ENCODE measurements at places on chromosomes 3 and 15. TPM values are rescaled to one million over a fixed set of nuclear protein-coding genes. Genes with fewer than 3 reads are reported as not detected.

DNA sequence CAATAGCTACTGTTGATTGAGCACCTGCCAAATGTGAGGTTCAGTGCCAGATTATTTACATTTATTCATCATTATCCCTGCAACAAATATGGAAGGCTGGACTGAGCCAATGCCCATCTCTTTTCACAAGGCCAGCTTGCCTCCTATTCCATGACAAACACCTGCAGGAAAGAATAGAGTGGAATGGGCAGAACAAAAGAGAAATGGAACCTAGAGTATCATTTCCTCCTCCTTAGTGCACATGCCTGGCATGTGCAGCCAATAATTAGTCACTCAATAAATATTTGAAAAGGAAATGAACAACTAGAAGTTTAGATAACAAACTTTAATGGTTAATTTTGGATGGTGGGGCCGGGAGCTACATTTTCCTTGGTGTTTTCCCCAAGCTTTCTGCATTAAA, 61.4 kb upstream of the MYRIP start:
- no peaks in the 10 kb centered on the region for H3K27me3 ChIP-seq
- H3K27ac ChIP-seq = no peak overlapping the region
- no peak overlapping the region for H3K4me3 ChIP-seq
- no peaks in the 10 kb centered on the region for H3K36me3 ChIP-seq

DNA sequence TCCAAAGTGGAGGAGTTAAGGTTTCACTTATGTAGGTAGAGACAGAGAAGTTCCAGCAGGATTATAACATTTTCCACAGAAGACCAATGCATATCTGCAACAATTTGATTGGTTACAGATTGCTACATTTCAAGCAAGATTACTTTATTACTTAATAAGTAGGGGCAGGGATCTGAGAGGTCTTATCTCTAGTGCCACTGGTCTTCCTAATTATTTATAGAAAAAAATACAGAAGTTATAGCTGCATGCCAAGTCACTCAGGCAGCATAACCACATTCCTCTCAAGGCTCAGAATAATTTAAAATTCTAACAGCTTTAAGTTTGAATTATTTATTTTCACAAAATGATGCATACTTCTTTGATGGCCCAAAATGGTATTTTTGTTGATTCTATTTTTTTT, 30.5 kb downstream of the RAD54L2 start:
- peaks cover 5% of the 10 kb centered on the region for H3K36me3 ChIP-seq
- no peak overlapping the region for H3K27ac ChIP-seq
- H3K4me3 ChIP-seq = no peak overlapping the region
- no peak for DNase-seq

- H3K27ac ChIP-seq = no peak overlapping the region
- DNase-seq = no peak
- H3K27me3 ChIP-seq = no peaks in the 10 kb centered on the region
Observed at GRCh38 chr3:102114264-102114979, 265.1 kb downstream of the NFKBIZ start.

DNA sequence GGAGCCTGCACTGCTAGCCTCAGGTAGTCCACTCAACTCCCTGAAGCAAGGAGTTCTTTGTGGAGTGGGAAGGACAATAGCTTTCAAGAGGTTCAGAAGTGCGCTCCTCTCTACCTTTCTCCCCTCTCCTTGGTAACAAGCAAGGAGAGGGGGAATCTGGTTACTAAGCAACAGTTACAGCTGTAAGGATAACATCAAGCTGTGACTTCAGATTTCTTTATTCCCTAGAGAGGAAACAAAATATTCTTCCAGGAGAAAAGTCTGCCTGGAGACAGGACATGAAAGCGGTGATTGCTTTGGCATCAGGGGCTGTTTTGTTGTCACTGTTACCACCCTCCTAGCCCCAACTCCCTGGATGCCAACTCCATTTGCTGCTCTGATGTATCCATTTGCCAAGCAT, 70.4 kb downstream of the TRANK1 start:
- no peak overlapping the region for H3K27ac ChIP-seq
- no peak for DNase-seq
- no peaks in the 10 kb centered on the region for H3K27me3 ChIP-seq
- no peaks in the 10 kb centered on the region for H3K36me3 ChIP-seq

DNA sequence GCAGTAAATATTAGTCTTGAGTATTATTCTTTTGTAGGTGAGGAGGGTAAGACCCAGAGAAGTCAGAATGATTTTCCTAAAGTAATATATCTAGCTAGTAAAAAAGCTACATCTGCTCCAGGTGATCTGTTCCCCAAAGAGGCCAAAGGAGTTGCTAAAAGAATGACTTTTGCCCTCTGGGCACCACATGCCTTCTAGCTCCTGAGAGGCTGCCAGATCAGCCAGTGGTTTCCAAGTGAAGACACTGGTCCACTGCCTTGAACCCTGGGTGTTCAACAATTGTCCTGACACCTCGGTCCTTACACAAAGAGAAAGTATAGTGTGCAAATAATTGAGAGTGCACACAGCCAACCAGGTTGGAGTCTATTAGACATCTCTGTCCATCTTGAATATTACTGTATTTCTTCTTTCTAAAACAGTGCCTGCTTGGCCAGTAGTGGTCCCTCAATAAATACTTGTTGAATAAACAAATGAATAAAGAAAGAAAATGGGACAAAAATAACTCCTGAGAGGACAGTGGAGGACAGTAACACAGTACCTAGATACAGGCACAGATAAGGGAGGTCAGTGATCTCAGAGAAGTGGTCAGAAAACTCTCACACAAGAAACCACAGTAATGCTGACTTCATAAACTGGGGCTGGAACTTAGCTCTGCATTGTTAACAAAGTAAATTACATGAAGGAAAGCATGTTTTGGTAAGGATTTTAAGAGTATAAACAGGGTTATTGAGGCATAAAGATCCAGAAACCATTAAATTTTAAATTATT, 56.6 kb upstream of the CSTA start:
- H3K27ac ChIP-seq = no peak overlapping the region
- H3K4me1 ChIP-seq = no peaks in the 10 kb centered on the region
- no peak for DNase-seq
- no peak overlapping the region for H3K4me3 ChIP-seq
- peaks cover 15% of the 10 kb centered on the region for H3K27me3 ChIP-seq

- H3K27ac ChIP-seq = no peak overlapping the region
- no peaks in the 10 kb centered on the region for H3K27me3 ChIP-seq
- no peak overlapping the region for H3K4me3 ChIP-seq
- DNase-seq = no peak
Observed at GRCh38 chr3:81869382-81869781, 107.9 kb upstream of the GBE1 start.

AHSG gene
- total RNA-seq = not detected

TMEM266 gene
- total RNA-seq = not detected

PRR20G gene
- not detected for total RNA-seq

CD80 gene
- 2.5 TPM for total RNA-seq

TSC22D2 gene
- total RNA-seq = 15.3 TPM

TGM4 gene
- total RNA-seq = not detected

Measured in osteoblast (primary cell).